ENCODE measurements at places on chromosomes 5 and 9.

DNA sequence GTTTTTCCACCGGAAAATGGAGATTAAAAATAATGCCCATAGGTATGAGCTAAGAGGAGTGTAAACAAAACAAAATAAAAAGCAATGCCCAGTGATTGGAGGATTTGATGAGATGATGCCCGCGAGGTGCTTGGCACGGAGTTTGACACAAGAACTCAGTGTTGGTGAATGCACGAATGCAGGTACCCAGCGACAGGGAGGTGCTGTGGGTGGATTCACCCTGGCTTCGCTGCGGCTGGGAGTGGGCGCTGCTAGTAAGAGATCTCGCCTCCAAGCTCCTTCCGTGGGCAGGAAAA lies 526 bp upstream of the STXBP1 start:
- no peak for DNase-seq

DNA sequence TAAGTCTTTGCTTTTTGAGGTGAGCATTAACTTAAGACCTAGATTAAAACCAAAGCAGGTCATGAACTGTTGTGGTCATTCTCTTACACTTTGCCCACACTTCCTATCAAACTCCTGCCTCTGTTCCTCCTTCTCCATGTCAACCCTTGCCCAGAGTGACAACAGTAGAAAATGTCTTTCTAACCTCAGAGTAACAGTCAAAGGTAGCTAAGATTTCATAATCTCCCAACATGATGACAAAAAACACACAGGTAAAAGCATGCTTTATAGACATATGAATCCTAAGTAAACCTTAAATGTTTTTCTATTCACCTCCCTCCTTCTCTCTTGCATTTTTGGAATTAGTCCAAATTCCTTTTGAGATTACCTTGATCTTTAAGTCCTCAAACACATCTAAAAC lies 422.3 kb downstream of the SPATA31D1 start:
- DNase-seq = no peak

- no peak for DNase-seq
Measured at GRCh38 chr9:20985851-20986600, 45.4 kb downstream of the HACD4 start.

- no peak for DNase-seq
Measured at GRCh38 chr5:14442536-14442935, 139.1 kb upstream of the OTULINL start.

GRCh38 chr5:145056800-145057199 lies 778.3 kb downstream of the PRELID2 start:
- no peak for DNase-seq

GRCh38 chr5:135705141-135705631 lies 126.4 kb upstream of the CXCL14 start:
- DNase-seq = no peak

- no peak for DNase-seq
Measured at GRCh38 chr5:160367261-160367660, 3.2 kb downstream of the C1QTNF2 start.

DNA sequence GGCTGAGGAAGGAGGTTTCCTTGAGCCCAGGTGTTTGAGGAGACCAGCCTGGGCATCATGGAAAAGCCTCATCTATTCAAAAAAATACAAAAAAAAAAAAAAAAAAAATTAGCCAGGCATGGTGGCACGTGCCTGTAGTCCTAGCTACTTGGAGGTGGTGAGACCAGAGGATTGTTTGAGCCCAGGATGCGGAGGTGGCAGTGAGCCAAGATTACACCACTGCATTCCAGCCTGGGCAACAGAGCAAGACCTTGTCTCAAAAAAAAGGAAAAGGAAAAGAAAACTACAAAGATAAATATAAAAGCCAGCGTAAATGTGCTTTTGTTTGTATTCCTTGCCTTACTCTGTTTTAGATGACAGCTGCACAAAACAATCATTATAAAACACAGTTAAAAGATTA lies 2249.2 kb upstream of the C9orf72 start:
- no peak for DNase-seq

DNA sequence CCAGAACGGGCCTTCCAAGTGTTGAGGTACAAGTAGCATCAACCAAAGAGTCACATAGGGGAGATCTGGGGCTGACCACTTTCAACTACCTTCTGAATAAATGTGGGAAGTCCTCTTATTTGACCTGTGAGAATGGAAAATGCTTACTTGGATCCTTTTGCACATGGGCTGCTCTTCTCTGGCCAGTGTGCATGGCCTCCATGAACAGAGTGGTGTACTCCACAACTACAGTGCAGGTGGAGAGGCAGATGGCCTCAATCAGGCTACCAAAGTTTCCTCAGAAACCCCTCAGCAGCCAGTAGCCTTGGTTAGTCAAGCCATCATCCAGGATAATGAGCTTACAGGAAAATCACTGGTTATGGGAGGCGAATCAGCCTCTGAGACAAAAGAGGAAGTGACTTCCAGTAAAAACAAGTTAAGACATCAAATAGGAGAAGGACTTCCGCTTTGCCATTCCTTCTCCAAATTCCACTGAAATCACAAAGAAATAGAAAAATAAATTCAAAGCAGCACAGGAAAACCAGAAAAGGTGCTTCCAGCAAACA lies 18.3 kb upstream of the FCHO2 start:
- no peak for DNase-seq

DNA sequence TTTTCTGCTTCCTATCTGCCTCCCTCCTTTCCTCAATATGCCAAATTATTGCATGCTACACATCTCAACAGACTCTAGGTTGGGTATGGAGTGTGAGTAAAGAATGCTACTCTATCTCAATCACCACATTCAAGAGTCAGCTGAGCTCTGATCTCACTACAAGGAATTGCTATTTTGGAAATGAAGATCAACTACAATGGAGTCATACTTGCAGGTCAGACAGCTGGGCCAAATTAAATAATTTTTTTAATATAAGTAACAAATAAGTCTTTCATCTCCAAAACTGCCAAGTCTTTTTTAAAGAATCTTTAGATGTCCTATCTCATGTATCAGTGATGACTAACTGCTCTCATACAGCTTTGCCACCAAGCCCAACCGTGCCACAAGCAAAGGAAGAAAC lies 64.0 kb downstream of the DEPDC1B start:
- DNase-seq = no peak

- no peak for DNase-seq
Measured at GRCh38 chr5:177133096-177133852, at the start of gene NSD1. NSD1 (plus strand) TSS chr5:177133773; CDS start chr5:177135104, 1,331 bp downstream.

- DNase-seq = no peak
Measured at GRCh38 chr9:106929471-106930177, 66.7 kb downstream of the ZNF462 start.

GRCh38 chr9:98894171-98894570 lies 49.5 kb upstream of the COL15A1 start:
- DNase-seq = no peak

GRCh38 chr5:14659821-14660607 lies 4.5 kb upstream of the OTULIN start:
- no peak for DNase-seq

GRCh38 chr5:140130949-140131733 lies 5.4 kb downstream of the IGIP start:
- DNase-seq = no peak

DNA sequence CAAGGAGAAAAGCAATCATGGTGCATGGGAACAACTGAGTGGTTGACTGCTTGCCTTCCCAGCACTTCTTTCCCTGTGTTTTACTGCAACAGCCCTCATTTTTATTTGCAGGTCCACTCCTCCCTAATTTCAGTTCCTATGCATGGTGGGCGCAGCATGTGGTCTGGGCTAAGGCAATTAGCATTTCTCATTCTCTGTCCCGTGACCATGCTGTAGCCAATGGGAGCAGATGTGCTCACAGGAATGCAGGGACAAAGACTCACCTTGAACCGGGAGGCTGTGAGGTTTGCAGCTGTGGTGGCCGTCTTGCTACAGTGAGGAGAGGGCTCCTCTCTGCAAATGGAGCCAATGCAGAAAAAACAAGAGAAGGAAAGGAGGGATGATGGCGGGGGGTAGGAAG lies 315.5 kb downstream of the SLIT3 start:
- no peak for DNase-seq

DNA sequence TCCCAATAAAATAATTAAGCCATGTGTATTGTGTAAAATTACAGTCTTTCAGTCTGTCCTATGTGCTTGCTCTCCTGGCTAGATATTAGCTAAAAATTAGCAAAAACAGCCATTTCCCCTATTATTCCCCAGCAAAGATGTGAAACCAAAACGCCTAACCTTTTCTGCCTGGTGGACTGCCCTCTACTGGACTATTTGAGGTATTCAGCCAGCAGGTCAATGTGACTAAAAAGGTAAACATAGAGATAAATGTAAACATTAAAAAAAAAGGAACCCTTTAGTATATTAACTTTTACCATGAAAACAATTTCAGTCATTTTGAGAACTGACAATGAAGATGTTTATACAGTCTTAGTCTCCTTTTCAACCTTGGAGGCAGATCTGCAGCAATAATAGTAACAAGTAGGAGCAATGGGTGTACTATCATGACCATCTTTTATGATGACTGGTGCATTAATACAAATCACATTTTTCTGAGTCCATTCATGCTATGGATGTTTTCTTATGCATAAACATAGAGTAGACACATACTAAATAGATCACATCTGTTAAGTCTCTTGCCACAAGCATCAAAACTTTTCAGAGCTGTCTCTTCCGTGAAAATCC lies 10.1 kb downstream of the ATG12 start:
- DNase-seq = no peak

DNA sequence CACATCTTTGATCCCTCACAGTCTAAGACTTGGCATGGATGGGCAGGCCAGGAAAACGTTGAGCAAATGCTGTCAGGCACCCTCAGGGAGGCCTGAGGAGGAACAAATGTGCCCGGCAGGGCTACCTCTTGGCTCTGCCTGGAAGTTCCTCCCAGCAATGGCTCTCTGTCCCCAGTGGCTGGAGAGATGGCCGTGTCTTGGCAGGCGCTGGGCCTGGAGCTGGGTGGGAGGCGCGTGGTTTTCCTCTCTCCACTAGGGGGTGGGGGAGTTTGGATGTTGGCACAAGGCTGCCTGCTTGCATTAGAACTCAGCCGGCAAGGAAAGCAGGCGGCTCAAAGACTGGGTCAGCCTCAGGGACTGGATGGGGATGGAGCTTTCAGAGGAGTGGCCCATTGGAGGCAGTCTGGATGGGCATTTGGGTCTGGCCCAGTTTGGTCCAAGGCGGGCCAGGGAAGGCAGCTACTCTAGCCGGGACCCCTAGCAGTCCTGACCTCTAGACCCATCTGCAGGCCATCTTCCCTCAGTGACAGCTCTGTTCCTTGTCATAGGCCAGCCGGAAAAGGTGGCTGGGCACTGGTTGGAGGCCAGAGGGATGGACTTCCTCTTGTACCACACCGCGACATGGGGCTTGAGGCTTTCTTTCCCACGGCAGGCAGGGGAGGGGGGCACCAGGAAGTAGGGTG lies 68.2 kb upstream of the STC2 start:
- DNase-seq = no peak

DNA sequence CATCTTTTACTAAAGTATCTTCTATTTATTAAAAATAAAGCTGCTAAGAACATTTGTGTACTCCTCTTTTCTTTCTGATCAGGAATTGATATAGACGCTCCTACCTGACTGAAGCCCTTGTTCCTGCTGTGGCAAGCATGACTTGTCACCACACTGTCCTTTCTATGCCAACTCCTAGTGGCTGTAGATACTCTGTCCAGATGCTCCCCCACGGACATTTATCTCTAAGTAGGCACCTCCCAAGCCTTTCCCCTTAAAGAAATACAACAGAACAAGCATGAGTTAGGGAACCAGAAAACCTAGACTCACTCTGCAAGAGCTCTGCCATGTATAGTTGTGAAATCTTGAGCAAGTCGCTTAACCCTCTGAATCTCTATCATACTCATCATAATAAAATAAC lies 53.2 kb downstream of the FAM114A2 start:
- DNase-seq = no peak

- DNase-seq = no peak
Measured at GRCh38 chr9:38240051-38240450, 152.5 kb upstream of the ALDH1B1 start.

DNA sequence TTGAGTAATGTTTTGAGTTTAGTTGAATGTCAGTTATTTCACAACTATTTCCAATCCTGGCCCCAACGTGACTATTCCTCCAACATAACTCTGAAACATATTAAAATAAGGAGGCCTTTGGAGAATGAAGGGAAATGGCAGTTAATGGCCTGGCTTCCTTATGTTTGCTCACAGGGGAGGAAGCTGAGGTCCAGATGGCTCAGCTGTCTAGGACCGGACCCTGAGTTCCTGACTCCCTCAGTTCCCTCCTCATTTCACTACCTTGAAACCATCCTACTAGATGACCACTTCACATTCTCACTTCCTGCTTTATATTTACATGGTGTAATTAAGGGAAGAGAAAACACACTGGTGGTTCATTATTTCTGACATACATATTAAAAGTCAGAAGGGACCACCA lies 6.6 kb downstream of the OTULINL start:
- no peak for DNase-seq

DNA sequence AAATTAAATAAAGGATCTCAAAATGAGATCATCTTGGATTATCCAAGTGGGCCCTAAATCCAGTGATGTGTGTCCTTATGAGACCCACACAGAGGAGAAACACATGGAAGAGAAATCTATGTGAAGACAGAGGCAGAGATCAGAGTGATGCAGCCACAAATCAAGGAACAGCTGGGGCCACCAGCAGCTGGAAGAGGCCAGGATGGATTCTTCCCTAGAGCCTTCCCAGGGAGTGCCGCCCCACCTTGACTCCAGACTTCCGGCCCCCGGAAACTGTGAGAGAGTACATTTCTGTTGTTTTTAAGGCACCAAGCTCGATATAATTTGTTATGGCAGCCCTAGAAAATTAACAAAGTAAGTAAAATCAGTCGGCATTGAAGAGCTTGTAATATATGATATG lies 286.9 kb downstream of the FBXL7 start:
- DNase-seq = no peak

GRCh38 chr5:143683459-143683858 lies 128.5 kb upstream of the HMHB1 start:
- DNase-seq = no peak

- no peak for DNase-seq
Measured at GRCh38 chr5:93893075-93893474, 151.7 kb upstream of the POU5F2 start.

DNA sequence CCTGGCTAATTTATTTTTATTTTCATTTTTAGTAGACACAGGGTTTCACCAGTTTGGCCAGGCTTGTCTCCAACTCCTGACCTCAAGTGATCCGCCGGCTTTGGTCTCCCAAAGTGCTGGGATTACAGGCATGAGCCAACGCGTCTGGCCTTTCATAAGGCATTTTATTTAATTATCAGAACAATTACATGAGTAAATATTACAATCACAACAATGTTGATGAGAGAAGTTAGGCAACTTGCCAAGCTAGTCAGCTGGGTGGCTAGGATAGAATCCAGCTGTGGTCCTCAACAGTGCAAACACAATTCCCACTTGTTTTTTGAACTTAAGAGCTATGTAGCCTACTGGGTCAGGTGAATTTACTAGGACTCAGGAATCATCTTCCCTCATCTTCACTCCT lies 22.0 kb downstream of the C9orf57 start:
- DNase-seq = no peak

- no peak for DNase-seq
Measured at GRCh38 chr9:37582548-37583157, 6.5 kb upstream of the FBXO10 start.

GRCh38 chr9:99167694-99168093 lies 54.0 kb downstream of the ALG2 start:
- DNase-seq = no peak

- no peak for DNase-seq
Measured at GRCh38 chr5:93355691-93356090, 225.3 kb downstream of the NR2F1-AS1 start.

Measured in NCI-H187 treated with DMSO at 0.1 percent for 48 hours (cell line).